Right lobe of liver (tissue), 6 donors: ENCODE measurements at places on chromosomes 1 and 21. TPM values are rescaled to one million over a fixed set of nuclear protein-coding genes. Genes with fewer than 3 reads are reported as not detected.

HES3 gene
- total RNA-seq: not detected

DDX59 gene
- total RNA-seq: 8.5 TPM

MANEAL gene
- 4.7 TPM for total RNA-seq

DNA sequence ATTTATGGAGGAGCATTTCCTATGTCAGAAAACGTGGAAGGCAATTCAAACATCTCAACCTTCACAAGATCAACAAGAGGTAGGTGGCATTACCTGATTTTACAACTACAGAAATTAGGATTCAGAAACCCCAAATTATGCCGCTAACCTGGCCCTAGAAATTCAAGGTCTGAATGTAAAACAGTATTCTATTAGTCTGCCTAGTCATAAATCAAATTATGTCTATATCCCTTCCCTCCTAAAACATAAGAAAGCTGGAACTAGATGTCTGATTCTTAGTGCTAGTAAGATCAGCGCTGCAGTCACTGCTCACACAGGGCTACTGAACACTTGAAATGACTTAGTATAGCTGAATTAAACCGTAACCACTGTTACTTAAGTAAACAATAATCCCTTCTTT is 1.4 kb downstream of the TOMM20 start:
- no peaks in the 10 kb centered on the region for H3K27me3 ChIP-seq
- DNase-seq: no peak
- H3K4me3 ChIP-seq: peak overlapping the region; percentile 98
- no peak overlapping the region for H3K27ac ChIP-seq
- H3K36me3 ChIP-seq: no peaks in the 10 kb centered on the region

GRCh38 chr21:33256019-33256418 is 10.1 kb upstream of the IL10RB start:
- no peaks in the 10 kb centered on the region for H3K4me1 ChIP-seq
- H3K36me3 ChIP-seq: peaks cover 74% of the 10 kb centered on the region
- no peak for DNase-seq
- no peaks in the 10 kb centered on the region for H3K27me3 ChIP-seq

DNA sequence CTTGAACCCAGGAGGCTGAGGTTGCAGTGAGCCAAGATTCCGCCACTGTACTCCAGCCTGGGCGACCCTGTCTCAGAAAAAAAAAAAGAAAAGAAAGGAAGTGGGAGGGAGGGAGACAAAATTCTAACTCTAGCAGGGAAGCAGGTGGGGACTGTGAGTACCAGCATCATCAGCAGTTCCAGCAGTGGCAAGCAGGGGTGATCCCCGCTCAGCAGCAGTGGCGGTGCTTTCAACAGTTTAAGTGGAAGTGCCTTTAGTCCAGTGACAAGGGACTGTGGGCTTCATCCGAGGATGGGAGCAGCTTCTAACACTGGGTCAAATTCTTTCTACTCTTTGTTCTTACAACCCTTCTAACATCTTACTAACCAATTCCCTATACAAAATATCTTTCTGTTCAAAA is 858.1 kb upstream of the ADAMTS5 start:
- DNase-seq: no peak
- no peak overlapping the region for H3K27ac ChIP-seq
- no peaks in the 10 kb centered on the region for H3K36me3 ChIP-seq
- H3K4me1 ChIP-seq: no peaks in the 10 kb centered on the region
- H3K4me3 ChIP-seq: no peak overlapping the region

DNA sequence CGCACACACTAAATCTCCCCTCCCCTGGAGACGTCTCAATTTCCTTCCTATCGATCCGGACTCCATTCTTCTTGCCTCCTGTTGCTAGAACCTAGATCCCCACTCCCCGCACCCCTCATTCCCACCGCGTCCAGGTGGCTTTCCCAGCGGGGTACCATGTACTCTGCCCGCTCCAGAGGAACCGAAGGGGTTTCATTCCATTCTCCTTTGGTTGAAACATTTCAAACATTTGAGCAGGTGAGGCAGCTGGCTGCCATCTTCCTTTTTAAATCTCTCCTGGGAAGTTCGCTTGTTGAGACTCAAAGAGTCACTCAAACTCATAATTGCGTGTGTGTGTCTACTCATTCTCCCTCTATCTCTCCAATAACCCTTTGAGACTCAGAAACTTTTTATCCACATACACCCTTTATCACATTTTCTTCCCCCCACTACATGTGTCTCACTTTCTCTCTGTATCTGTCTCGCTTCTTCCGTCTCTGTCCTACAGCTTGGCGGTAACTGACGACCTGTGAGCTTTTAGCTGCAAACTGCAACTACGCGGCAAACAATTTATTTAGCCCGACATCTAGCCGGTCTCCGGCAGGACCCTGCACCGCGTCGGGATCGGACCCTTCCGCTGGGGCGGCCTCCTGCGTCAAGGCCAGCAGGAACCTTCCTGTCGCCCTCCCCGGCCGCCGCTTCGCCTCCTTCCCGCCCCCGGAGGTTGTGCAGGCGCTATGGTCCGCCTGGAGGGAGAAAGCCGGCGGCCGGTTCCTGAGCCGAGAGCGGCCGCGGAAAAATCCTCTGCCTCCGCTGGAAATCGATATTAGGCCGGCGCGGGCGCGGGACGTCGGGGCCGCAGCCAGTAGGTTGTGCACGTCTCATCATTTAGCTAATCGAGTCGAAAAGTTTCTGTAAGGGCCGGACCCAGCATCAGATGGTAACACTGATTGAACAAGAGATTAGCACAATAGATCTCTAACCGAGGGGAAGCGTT is 3.0 kb upstream of the FOXD3 start:
- H3K4me1 ChIP-seq: no peaks in the 10 kb centered on the region
- no peaks in the 10 kb centered on the region for H3K36me3 ChIP-seq
- no peak overlapping the region for H3K4me3 ChIP-seq
- H3K27ac ChIP-seq: no peak overlapping the region

- no peaks in the 10 kb centered on the region for H3K36me3 ChIP-seq
- H3K27ac ChIP-seq: no peak overlapping the region
Measured at GRCh38 chr1:19949016-19949415, 25.6 kb upstream of the PLA2G2E start.
